ENCODE measurements at places on chromosomes 11 and 22.

- DNase-seq: peak; percentile 64
Measured at GRCh38 chr11:1574238-1574932, 2.3 kb upstream of the DUSP8 start.

DNA sequence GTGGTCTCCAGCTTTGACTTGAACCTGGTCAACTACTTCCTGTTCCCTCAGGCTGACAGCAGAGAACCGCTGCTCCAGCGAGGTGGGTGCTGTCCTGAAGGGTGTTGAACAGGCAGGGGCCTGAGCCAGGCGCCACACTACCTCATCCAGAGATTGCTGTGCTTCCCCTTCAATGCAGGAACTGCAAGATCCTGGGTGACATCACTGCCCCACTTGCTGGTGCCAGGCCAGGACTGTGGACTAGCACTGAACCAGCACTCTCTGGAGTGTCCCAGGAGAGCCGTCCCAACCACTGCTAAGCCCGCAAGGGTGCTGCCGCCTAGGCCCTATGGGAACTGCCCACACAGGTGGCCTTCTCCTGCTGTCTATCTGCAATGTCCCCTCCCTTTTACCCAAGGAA is 51.7 kb downstream of the GAB4 start:
- DNase-seq: no peak

DNA sequence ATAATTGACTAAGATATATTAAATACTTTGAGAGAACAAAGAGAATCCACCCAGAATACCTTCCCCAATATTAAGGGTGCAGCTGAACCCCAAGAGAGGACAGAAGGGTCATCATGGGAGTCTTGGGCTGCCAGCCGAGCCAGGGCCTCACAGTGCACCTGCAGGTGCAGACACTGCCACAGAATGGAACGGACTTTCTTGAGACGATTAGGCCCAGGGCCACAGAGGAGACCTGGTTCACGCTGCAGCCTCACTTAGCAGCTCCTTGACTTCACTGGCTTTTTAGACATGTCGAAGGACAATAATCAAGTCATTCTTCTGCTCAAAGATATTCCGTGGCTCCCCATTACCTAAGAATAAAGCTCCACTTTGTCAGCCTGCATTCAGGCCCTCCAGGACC is 100.6 kb downstream of the PHF21B start:
- DNase-seq: no peak

GRCh38 chr11:103013421-103013820 is 57.9 kb upstream of the MMP13 start:
- no peak for DNase-seq

GRCh38 chr22:45757068-45757467 is 85.4 kb downstream of the ATXN10 start:
- DNase-seq: no peak

DNA sequence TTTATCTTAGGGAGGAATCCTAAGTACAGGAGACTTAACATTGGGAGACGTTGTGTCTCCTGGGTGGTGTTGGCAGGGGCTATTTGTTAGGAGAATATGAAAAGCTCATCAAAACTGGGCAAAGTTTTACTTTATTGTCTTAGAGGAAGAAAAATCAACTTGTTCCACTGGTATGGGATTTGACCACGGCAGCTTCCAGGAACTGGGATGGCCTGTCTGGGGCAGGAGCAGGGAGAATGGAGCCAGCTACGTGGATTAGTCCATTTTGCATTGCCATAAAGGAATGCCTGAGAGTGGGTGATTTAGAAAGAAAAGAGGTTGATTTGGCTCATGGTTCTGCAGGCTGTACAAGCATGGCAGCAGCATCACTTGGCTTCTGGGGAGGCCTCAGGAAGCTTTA is 198.4 kb downstream of the ADAMTS15 start:
- DNase-seq: no peak

GRCh38 chr22:17079572-17079971 is 5.2 kb upstream of the IL17RA start:
- DNase-seq: no peak

- DNase-seq: no peak
Measured at GRCh38 chr11:105229761-105230160, 90.2 kb upstream of the CARD18 start.

DNA sequence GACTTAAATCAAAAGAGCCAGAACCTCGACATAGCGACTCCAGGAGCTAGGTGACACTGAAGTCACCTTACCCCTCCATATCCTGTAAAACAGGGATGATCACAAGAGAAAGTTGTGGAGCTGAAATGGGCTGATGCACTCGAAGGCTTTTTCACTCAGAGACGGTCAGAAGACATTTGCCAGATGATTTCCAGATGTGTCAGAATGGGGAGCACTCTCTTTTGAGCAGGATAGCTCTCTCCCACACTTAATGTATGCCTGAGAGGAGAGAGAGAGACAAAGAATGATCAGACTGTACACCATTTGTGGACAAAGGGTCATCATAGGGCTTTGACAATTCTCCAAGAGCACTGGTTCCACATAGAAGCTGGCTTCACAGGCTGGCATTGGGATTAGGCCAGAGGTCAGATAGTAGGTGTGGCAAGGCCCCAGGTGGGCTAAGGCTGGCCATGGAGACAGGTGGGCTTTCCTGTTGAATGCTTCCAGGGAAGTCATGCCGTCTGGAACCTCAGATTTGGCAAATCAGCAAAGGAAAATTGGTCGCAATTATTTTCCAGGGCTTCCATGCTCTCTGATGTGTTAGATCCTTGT is 42.3 kb upstream of the ETS1 start:
- no peak for DNase-seq

DNA sequence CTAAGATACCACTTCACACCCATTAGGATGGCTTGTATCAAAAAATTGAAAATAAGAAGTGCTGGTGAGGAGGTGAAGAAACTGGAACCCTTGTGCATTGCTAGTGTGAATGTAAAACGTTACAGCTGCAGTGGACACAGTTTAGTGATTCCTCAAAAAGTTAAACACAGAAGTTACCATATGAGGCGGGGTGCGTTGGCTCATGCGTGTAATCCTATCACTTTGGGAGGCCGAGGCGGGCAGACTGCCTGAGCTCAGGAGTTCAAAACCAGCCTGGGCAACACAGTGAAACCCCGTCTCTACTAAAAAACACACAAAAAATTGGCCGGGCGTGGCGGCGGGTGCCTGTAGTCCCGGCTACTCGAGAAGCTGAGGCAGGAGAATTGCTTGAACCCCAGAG is 43.5 kb downstream of the SGSM3 start:
- no peak for DNase-seq

- DNase-seq: no peak
Measured at GRCh38 chr11:27057091-27057780, 16.6 kb downstream of the BBOX1 start.

DNA sequence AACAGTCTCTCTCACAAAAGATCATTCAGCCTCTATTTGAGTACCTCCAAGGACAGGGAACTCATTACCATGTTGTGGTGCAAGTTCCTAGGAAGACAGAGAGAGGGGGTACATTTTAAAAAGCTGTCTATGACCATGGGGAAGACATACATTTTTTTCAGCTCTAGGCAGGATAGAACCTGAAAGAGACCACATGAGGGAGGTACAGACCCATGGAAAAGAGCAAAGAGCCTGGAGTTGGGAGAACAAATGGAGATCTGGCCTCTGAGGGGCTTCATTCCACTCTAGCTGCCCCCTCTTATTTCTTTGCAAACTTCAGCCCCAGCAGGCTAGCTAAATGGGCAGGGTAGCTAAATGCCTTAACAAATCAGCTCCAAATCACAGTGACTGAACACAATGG is 36.3 kb downstream of the KCNC1 start:
- DNase-seq: no peak

GRCh38 chr11:11980841-11981308 is 27.6 kb downstream of the DKK3 start:
- DNase-seq: no peak

DNA sequence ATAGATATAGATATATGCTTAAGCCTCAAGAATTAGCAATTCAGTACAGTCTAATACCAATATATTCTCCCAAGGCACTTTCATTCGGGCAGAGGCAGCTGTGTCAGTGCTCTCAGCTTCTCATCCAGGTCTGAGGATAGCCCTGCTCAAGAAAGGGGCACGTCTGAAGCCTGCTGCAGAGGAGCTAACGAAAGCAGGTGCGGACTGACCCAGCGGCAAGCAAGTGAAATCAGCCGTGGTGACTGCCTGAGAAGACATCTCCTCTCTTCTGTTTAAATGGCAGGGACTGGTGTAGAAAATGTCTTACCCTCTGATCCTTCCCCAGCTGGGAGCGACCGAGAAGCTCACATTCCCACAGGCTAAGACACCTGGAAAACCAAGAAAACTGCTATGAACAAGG is 468.6 kb downstream of the BRD1 start:
- DNase-seq: no peak

- DNase-seq: no peak
Measured at GRCh38 chr11:34791780-34792542, 124.2 kb downstream of the APIP start.

GRCh38 chr11:17389211-17389956 is 925 bp upstream of the KCNJ11 start:
- DNase-seq: peak; percentile 79

GRCh38 chr22:19142394-19142793 is 2.1 kb downstream of the ESS2 start:
- DNase-seq: no peak

- peak; percentile 62 for DNase-seq
Measured at GRCh38 chr11:61281581-61282250, 13.4 kb downstream of the VWCE start.

DNA sequence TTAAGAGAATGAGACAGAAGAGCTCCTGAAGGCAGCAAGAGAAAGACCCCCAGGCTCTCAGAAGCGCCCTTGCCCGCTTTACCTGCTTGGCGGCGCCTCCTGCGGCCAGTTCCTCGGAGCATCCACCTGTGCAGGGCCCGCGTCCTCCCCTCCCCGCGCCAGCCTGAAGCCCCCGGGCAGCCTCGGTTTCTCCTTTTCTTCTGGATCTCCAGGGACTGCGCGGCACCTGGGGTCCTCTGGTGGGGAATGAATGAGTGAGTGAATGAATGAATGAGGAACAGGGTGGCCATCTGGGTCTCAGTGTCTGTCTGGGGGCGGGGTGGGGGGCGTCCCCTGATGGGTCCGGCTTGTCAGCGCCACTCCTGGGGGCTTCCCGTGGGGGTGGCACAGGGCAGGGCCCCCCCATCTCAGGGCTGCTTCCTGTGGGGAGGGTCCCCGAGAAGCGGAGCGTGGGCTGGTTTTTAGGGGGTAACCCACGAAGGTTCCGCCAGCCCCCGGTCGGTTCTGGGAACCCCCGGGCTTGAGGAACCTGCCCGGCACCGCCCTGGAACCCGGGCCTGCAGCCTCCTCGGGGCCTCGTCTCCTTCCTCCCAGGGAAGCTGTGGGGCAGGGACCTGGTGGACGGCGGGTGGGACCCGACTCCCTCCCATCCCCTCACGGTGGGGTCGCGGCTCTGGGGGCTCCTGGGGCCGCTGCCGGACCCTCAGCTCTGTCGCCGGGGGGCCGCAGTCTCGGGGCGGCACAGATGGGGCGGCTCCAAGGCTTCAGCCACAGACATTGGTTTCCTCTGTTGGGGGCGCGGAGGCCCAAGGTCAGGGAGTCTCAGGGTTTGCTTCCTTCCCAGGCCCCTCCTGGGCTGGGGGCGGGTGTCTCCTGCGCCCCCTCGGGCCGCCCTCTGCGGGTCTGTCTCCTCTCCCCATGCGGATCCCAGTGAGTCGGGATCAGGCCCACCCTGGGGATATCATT is 8.3 kb upstream of the KRTAP5-7 start:
- no peak for DNase-seq

DNA sequence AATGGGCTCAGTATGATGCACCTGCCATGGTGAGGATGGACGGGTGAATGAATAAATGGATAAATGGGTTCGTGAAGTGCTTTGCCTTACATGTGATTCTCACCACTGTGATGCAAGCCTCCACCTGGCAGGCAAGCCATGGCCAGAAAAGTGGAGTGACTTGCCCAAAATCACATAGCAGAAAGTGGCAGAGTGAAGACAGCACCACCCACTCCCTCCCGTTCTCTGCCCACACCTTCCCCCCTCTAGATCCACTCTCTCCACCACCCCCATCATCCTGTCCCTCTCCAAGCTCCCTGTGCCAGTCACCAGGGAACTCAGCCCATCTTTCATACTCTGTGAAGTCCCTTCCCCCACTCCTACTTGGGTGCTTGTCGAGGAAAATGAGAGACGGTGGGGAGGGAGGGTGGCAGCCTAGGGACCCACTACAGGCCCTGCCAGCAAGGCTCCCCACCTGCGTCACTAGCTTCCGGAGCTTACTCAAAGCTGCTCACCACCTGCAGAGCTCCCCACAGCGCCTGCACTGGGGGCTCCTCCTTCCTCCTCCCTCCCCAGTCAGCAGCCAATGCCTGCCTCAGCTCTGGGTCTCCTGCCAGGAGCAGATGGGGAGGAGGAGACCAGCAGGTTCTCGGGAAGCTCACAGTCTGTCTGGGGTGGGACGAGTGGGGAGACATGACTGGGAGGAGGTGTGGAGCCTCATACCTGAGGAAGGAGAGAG is 82.3 kb downstream of the PDE2A start:
- peak; percentile 69 for DNase-seq

DNA sequence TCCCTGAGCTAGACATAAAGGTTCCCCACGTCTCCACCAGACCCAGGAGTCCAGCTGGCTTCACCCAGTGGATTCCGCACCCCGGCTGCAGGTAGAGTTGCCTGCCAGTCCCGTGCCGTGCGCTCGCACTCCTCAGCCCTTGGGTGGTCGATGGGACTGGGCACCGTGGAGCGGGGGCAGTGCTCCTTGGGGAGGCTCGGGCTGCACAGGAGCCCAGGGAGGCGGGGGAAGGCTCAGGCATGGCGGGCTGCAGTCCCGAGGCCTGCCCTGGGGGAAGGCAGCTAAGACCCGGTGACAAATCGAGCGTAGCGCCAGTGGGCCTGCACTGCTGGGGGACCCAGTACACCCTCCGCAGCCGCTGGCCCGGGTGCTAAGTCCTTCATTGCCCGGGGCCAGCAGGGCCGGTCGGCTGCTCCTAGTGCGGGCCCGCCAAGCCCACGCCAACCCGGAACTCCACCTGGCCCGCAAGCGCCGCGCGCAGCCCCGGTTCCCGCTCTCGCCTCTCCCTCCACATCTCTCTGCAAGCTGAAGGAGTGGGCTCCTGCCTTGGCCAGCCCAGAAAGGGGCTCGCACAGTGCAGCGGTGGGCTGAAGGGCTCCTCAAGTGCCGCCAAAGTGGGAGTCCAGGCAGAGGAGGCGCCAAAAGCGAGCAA is 9.5 kb upstream of the TREH start:
- DNase-seq: no peak

- no peak for DNase-seq
Measured at GRCh38 chr11:115663790-115664189, 159.6 kb upstream of the CADM1 start.

DNA sequence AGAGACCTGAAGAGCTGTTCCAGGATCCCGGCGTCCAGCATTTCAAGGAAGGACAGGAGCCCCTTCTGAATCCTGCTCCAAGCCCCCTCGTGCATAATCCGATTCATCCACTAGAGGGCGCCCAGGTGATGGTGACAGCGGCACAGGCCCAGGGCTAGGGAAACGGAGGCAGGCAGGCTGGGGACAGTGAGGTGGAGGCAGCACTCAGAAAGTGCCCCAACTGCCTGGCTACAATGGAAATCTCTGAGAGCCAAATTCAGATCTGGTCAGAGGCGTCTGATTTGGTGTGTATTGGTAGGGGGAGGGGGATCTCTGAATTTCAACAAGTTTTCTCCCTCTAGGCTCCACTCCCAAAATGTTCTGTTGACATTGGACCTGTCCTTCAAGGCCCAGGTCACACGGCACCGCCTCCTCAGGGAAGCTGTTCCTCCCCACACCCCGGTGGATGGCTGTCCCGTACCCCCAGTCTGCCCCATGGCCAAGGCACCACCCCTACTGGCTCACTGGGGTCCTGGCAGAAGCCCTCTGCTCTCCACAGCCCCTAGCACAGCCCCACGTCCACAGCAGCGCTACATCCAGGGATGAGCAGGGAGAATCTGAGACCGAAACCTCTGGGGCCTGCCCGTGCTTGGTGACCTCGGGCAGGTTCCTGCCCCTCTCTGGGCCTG is 142.9 kb downstream of the CRYBB2 start:
- DNase-seq: peak; percentile 84

GRCh38 chr11:843086-843734 is 558 bp downstream of the TSPAN4 start:
- no peak for DNase-seq

All from activated CD4-positive, alpha-beta T cell treated with anti-CD3 and anti-CD28 coated beads for 48 hours (primary cell).